ENCODE measurements at places on chromosomes 6 and 20. TPM values are rescaled to one million over a fixed set of nuclear protein-coding genes. Genes with fewer than 3 reads are reported as not detected.

CD24 gene
- 7.2 TPM for total RNA-seq

CDH26 gene
- total RNA-seq, result 0.09 TPM

CLDN20 gene
- total RNA-seq, result not detected

CPNE5 gene
- 0.30 TPM for total RNA-seq

SPTLC3 gene
- 4.0 TPM for total RNA-seq

CNBD2 gene
- 1.2 TPM for total RNA-seq

UNC93A gene
- total RNA-seq, result not detected

SLC52A3 gene
- total RNA-seq, result not detected

TSHZ2 gene
- not detected for total RNA-seq

ZKSCAN3 gene
- total RNA-seq, result 6.2 TPM

GRM1 gene
- total RNA-seq, result not detected

KIAA1755 gene
- total RNA-seq, result 0.65 TPM

All from smooth muscle cell of the umbilical artery (primary cell).